CD4-positive, alpha-beta T cell treated with Interleukin-6 at 100 ng/mL for 8 hours (primary cell): ENCODE measurements at places on chromosomes 4 and X.

DNA sequence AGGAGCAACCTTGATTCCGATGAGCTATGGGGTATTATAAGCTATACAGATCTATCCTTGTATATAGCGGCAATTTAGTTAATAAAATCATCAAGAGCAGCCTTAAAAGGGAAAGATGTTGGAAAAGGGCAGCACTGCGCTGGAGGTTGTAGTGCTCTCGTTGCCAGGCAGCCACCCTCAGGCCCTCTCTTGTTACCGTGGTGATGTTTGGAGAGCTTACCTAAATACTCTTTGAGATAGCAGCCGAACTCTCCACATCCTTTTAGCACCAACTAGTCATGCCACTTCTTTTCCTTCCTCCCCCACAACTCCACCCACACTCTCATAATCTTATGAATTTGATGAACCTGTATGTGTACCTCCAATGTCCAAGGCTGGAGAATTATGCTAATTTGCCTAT is 3.8 kb upstream of the RADX start:
- DNase-seq, result peak; percentile 36

DNA sequence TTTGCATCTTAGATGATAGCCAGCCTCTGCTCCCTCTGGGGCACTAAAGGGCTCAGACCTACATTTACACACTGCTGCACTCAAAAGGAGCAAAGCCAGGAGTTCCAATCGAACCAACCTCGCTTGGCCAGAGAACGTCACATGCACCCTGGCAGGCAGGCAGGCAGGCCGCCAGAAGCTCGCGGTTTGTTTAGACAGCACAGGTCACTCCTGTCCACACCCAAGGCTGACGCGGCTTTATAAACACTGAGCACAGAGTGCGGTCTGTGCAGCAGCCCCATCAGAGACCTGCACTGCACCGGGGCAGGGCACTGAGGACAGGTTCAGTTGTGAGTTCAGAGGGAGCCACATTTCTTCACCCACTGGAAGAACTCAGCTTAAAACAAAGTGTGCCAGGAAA is 143.9 kb downstream of the BCOR start:
- DNase-seq, result no peak

DNA sequence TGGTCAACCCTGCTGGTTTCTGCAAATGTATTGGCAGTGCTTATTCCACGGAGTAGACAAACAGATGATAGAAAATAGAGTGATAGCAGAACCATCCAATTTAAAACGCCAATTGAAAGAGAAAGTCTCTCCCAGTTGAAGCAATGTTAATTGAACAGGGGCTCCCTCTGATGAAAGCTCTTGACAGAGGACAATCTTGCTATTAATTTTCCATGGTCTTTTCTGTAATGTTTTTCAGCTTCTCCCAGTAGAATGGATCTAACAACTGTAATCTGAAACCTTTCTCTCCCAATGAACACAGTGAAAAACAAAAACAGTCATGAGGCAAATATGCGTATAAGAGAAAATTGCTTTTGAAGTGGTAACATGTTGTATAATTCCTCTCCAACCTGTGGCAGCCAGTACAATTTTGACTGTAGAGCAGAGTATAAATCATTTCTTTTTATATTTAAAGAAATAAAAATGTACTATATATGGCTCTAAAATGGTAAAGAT is 225.1 kb upstream of the GALNTL6 start:
- DNase-seq, result no peak

DNA sequence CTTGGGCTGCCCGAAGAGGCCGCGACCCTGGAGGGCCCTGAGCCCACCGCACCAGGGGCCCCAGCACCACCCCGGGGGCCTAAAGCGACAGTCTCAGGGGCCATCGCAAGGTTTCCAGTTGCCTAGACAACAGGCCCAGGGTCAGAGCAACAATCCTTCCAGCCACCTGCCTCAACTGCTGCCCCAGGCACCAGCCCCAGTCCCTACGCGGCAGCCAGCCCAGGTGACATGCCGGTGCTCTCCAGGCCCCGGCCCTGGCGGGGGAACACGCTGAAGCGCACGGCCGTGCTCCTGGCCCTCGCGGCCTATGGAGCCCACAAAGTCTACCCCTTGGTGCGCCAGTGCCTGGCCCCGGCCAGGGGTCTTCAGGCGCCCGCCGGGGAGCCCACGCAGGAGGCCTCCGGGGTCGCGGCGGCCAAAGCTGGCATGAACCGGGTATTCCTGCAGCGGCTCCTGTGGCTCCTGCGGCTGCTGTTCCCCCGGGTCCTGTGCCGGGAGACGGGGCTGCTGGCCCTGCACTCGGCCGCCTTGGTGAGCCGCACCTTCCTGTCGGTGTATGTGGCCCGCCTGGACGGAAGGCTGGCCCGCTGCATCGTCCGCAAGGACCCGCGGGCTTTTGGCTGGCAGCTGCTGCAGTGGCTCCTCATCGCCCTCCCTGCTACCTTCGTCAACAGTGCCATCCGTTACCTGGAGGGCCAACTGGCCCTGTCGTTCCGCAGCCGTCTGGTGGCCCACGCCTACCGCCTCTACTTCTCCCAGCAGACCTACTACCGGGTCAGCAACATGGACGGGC is 579 bp downstream of the ABCD1 start:
- no peak for DNase-seq

DNA sequence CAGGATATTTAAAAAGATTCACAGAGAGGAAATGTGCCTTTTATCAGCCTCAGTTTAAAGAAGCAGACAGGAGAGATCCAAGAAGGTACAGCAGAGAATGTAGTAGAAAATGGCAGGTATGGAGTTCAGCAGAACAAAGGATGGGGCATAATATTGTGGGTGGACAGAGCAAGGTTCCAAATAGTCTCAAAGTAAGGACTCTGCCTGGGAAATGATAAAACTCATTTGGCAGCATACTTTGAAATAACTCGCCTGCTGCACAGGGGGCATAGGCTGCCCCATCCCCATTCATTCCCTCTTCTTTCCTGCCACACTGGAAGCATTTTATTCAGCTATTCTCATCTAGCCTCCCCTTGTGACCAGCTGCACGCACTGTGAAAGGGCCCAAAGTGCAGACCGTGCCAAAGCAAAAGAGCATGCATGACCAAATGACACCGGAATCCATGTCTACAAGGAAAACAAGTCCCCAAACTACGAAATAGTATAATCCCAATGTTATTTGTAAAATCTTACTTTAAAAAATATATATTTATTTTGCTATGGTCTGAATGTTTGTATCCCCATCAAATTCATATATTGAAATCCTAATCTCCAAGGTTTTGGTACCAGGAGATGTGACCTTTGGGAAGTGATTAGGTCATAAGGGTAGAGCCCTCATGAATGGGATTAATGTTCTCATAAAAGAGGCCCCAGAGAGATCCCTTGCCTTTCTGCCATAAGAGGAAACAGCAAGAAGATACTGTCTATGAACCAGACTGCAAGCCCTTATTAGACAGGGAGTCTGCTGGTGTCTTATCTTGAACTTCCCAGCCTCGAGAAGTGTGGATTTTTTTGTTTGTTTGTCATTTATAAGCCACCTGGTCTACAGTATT is 77.4 kb upstream of the PRSS48 start:
- no peak for DNase-seq

DNA sequence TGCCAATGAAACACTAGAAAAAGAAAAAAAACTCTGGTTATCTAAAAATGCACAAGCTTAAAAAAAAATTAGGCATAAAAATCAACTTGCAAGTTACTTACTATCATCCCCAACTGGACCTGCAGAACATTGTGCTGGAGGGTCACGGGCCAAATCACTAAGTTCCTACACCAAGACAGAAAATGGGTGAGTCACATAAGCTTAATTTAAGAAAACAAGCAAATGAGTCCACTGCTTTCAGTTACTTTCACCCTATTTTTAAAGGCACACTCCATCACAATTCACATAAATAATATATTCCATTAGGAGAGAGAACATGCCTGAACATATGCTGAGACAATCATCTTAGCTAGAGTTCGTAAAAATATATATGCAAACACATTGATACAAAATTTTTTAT is 17.7 kb downstream of the UBE2D3 start:
- DNase-seq, result no peak

- peak; percentile 25 for DNase-seq
Observed at GRCh38 chr4:10123227-10124101, 6.9 kb upstream of the WDR1 start.
